ENCODE measurements at places on chromosomes 4 and X.

DNA sequence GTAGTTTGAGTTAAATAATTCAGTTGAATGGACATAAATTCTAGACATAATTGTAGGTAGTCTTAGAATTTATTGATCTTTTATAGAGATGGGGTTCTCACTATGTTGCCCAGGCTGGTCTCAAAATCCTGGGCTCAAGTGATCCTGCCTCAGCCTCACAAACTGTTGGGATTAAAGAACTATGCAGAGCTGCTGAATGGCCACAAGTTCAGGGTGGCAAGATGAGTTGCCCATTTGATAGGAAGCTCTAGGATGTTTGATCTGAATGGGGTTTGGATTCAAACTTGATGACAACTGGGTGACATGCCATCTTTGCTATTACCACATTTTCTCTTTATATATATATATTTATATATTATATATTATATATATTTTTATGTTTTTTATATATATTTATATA lies 3.6 kb downstream of the RPL36A start:
- DNase-seq, result no peak

DNA sequence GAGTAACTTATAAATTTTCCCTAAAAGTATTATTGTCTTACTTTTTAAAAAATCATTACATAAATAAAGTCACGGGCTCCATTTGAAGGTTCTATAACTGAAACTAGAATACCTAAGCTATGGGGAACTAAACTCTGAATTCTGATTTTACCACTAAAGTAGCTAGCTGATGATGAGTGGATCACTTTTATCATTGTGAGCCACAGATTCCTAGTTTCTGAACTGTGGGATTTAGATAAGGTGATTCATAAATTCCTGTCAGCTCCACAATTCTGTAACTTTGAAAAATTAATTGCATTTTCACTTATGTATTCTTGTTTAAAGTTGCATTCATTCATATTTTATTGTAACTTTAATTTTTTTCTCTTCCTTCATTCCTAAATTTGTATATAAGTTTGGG lies 540.9 kb downstream of the GBA3 start:
- DNase-seq, result no peak

- DNase-seq, result no peak
These were observed 25.8 kb downstream of the NPY2R start for GRCh38 chr4:155234206-155234605.

- DNase-seq, result peak; percentile 1
These were observed 1.3 kb upstream of the FHIP1A start for GRCh38 chr4:151407466-151408379.

DNA sequence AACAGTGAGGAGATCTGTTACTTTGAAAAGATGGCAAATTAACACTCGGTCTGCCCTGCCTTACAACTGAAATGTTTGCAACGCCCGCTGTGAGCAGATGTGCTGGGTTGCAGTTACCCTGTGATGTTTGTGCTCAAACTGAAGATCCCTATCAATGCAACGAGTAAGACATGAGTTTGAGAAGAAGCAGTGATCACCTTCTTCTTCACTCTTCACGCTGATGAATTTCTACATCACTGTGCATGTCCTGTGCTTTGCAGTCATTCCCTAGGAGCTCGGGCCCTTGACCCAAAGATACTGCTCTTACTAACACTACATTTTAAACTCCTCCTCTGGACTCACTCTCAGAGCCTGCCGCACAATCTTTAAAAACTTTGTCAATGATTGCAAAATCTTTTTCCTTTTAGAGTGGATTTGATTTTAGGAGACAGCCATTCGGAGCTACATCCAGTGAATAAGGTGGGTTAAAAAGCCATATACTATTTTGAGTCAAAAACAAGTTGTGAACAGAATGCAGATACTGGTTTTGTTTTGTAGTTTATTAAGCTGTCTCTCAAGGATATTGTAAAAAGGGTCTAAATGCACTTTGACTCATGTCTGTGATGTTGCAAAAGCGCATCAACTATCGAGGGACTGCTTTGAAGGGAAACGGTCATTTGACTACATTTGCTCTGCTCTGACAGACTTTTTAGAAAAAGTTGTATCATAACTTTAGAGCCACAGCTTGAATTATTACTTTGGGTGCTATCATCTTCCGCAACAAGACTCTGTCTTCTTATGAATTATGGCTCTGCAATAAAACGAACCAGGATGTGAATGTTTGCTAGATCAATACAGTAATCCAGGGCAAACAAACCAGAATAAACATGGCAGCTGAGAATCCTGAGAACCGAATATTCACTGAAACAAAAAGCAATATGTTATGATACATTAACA lies 5.7 kb upstream of the RHOH start:
- DNase-seq, result no peak

GRCh38 chrX:74249963-74250362 lies 54.0 kb upstream of the ZCCHC13 start:
- no peak for DNase-seq

DNA sequence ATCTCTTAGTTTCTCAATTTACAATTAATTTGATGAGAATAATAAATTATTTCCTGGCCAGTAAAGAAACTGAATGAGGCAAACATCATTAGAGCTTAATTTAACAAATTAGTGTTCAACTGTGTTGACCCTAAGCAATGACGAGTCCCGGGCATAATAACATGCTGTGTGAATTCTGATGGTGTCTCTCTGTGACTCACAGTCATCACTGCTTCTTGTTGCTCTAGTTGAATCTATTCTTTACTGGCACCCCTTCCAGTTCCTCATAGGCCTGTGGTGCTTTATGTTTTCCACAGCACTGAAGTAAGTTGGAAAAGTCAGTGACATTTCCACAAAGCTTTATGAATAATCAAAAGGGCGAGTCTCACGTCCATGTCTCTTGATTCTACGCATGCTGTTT lies 57.7 kb upstream of the SLC7A11 start:
- DNase-seq, result no peak

DNA sequence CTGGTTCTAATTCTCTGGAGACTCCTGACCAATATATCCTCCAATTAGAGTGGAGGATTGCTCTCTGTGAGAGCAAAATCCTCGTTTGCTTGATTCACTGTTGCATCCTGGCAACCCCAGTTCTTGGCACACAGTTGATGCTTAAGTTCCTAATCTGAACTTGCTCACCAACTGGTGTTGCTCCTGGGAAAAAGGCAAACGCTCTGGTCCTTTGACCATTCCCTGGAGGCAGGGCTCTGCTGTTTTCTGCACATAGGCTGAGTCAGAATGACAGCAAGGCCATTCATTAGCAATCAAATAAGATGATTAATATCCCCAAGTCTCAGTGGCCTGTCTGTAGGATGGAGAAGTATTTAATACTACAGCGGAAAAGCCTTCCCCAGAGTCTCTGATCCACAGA lies 172.7 kb upstream of the TBC1D9 start:
- DNase-seq, result no peak

DNA sequence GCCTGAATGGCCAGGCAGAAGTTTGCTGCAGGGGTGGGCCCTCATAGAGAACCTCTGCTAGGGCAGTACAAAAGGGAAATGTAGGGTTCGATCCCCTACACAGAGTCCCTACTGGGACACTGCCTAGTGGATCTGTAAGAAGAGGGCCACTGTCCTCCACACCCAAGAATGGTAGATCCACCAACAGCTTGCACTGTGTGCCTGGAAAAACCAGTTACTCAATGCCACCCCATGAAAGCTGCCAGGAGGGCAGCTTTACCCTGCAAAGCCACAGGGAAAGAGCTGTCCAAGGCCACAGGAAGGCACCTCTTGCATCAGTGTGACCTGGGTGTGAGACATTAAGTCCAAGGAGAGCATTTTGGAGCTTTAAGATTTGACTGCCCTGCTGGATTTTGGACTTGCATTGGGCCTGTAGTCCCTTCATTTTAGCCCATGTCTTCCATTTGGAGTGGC lies 781.6 kb downstream of the TRAM1L1 start:
- no peak for DNase-seq

- DNase-seq, result no peak
These were observed 1.5 kb downstream of the GRID2 start for GRCh38 chr4:92305148-92305877.

DNA sequence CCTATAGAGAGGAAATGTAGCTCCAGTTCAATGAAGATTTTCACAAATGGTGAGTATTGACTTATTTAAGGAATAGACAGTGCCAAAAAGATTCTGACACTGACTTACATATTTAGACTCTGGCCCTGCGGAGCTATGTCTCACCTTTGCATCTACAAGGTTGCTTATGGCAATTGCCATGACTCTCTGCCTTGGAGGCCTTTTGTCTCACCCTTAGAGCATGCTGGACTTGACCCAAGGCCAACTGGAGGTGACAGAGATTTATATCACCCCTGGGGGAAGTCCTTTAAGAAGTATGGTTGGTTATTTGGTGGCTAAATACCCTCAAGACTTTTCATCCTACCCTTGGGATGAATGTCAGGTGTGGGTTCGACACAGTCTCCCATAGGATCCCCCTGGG lies 4.5 kb upstream of the ETDC start:
- DNase-seq, result no peak

DNA sequence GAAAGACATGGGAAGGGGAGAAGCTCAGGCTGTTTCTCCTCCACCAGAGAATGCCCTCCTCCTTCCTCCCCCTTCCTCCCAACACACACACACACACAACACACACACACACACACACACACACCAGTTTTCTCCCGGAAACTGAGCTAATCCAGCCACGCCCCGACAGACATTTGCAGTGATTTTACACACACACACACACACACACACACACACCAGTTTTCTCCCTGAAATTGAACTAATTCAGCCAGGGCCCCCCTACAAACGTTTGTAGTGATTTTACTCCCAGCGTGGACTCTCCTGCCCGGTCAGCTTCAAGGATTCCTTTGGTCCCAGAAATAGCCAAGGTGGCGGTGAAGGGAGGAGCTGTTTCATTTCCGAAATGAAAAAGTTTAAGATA lies 32.9 kb upstream of the STX18 start:
- peak; percentile 24 for DNase-seq

DNA sequence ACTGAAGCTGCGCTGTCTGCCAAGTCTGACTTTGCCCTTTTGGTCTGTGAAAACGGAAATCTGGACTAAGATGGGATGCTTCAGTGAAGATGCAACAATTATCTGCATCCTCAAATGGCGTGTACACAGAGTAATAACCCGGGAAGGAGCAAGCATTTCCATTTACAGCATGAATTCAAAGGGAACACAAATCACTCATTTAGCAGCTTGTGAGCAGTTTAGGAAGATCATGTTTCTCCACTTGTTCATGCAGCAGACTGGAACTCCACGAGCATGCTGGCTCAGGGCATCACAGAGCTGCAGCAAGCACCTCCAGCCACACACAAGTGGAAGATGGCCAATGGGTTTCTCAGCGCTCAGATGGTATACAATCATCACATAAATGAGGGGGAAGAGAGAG lies 175.5 kb downstream of the NLGN4X start:
- DNase-seq, result no peak

DNA sequence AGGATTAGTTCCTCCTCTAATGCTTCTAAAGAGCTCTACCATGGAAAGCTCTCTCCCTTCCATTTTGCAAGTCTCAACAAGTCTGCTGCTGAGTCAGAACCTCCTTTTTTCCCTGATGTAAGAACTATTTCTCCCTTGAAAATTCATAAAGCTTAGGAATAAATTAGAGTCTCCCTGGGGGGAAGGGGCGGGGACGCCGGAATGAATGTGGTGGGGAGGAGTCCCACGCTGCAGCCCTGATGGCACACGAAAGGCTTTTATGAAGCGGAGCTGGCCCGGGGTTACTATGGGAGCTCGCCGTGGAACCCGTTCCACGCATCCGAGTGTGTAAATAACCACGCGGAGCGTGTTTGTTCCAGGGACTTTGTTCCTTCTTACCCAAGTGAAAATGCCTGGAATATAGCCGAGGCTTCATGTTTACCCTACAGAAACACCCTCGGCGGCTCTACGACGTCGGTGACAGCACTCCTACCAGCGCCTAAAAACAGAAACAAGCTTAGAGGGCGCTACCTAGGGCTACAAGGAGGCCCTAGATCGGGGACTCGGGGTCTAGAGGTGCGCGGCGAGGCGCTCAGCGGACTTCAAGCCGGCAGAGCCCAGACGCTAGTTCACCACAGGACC lies 923 bp upstream of the CPEB2 start:
- peak; percentile 6 for DNase-seq

GRCh38 chr4:169098532-169098931 lies 88.5 kb upstream of the CBR4 start:
- DNase-seq, result no peak

GRCh38 chr4:29770627-29771026 lies 949.5 kb upstream of the PCDH7 start:
- no peak for DNase-seq

DNA sequence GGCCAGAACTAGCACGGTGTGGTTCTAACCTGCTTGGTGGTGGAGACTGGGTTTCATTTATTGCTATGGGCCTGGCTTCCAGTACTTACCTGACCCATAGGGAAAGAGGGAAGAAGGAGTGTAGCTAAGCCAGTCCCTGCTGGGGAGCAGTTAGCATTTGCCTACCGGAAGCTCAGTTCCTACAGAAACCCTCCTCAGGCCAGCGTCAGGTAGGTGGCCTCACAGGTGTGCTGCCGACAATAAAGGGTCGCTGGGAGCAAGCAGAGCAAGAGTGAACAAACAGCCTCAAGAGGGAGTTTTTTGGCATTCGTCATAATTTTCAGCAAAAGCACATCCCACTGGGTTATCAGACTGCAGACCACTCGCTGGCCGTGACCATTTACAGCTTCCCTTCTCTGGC lies 740.6 kb upstream of the TENM3 start:
- no peak for DNase-seq

- no peak for DNase-seq
These were observed 37.6 kb downstream of the FAM193A start for GRCh38 chr4:2574009-2574408.

GRCh38 chr4:98305576-98305975 lies 44.4 kb downstream of the RAP1GDS1 start:
- DNase-seq, result no peak

DNA sequence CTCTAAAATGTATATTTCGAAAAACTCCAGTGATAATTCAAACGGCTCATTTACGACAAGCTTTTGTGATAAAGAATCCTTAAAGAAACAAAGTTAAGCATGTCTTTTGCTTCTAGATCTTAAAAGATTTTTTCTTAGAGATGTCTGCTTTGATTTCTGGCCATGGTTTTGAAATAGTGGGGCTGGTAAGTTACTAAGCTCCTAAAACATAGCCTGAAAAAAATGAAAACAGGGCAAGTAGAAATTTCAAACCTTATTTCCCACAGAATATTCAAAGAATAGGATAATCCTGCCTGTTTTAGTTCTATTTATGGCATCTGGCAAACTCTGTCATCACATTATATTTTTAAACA lies 318.3 kb downstream of the ARHGAP24 start:
- no peak for DNase-seq

GRCh38 chr4:35934320-35934981 lies 309.9 kb downstream of the ARAP2 start:
- DNase-seq, result no peak

Data from effector memory CD4-positive, alpha-beta T cell (primary cell).